AG10803 (cell line): ENCODE measurements at places on chromosomes 7 and 10.

DNA sequence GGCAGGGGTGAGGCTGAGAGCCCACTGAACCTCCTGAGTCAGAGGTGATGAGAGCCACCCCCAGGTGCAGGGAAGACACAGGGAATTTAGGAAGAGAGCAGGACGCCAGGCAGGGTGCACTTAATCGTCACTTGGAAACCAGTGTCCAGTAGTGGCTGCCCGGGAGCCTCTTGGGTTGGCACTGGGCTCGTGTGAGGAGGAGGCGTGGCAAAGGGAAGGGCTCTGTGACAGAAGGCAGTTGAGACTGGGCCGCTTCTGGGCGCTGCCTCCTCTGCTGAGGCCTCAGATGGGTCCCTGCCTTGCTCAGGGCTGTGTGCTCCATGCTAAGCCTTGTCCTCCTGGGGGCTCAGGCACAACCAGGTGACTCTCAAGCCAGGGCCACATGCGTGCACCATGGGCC is 13.3 kb downstream of the RET start:
- no peak for DNase-seq

DNA sequence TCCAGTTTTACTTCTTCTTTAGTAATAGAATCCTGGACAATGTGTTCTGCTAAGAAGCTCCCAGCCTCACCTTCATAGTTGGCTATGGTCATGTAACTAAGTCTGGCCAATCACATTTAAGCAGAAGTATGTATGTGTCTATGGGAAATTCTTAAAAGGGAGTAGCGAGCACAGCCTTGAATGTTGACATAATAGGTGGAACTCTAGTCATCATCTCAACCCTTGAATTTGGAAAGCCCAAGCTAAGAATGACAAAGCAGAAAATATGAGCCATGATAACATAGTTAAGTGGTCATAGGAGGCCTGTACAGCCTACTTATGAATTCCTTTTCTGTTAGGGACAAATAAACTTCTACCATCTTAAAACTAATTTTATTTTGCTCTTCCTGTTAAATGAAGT is 134.1 kb downstream of the MAGI2 start:
- no peak for DNase-seq

DNA sequence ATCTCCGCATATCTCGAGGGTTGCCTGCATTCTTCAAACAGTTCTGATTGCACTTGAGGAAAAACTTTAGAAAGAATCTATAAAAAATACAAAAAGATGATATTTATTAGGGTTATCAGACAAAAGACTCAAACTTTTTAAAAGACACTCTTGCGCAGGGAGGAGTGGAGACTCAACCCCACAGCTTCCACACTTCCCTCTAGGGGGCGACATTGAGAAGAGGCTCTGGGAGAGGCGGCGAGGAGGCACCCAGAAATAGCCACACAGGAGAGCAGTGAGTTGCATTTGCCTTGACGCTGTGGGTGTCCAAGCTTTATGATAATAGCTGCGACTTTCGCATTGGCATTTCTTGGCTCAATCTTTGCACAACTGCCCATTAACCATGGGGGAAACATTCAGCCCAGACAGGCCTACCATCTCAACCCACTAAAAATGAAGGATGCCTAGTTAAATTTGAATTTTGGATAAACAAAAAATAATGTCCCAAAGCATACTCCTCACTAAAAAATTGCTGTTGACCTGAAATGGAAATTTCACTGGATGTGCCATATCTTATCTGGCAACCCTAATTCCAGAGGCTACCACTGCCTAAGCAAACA is 86.2 kb downstream of the EBF3 start:
- no peak for DNase-seq

GRCh38 chr7:24732646-24733413 is 24.4 kb downstream of the GSDME start:
- DNase-seq: peak; percentile 85

DNA sequence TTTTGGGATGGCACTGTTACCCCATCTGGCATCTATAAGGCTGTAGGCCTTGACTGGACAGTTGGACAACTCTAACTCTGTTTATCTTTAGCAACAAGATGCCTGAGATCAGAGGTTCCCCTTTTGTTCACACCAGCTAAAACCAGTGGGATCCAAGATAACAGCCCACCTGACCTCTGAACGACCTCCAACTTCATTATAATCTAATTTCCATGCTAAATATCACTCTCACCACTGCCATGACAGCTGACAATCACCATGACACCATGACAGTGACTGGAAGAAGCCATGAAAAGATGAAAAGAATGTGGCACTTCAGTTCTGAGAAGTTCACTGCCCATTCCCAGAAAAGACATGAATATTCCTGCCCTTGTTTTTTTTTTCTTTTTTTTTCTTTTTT is 281.4 kb upstream of the TAC1 start:
- no peak for DNase-seq

GRCh38 chr10:113069595-113069994 is 119.5 kb downstream of the TCF7L2 start:
- DNase-seq: no peak

DNA sequence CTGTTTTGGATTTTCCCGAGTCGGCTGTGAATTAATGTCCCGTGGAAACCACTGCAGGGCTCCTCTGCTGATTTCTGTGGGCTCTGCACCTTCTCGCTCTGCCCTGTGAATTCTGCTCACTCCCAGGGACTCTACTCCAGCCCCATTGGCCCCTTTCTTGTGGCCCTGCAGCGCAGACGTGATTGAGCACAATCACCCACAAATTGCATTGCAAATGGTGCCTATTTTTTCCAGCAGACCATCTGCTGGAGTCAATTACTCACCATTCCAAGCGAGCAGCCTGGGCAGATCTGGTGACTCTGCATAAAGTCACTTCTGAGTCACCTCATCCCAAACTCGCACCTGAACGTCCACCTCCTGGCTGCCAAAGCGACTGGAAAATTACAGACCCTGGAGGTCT is 235.8 kb downstream of the PAXIP1 start:
- DNase-seq: no peak

GRCh38 chr10:16232441-16232840 is 204.4 kb upstream of the PTER start:
- no peak for DNase-seq
